Right cardiac atrium (tissue), 5 donors: ENCODE measurements at places on chromosomes 4 and X. TPM values are rescaled to one million over a fixed set of nuclear protein-coding genes. Genes with fewer than 3 reads are reported as not detected.

DNA sequence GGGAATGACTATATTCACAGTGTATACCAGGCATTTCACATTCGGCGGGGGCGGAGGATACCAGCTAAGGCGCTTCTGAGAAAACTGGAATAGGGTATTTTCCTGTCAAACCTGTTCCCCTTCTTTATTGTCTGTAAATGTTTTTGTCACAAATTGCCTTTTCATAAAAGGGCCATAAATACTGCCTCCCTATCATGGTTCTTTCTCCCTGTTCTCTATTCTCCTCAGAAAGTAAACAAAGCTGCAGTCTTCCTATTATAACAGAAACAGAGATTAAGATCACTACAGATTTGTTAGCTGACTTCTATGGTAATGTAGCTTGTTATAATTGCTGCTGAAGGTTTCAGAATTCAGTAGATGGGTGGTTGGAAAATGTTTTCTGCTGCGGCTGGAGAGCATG lies 32.2 kb downstream of the MID2 start:
- DNase-seq = no peak

GRCh38 chrX:47351706-47352105 lies 18.7 kb upstream of the ZNF157 start:
- DNase-seq = no peak

The HSFX4 gene
- total RNA-seq = not detected

DNA sequence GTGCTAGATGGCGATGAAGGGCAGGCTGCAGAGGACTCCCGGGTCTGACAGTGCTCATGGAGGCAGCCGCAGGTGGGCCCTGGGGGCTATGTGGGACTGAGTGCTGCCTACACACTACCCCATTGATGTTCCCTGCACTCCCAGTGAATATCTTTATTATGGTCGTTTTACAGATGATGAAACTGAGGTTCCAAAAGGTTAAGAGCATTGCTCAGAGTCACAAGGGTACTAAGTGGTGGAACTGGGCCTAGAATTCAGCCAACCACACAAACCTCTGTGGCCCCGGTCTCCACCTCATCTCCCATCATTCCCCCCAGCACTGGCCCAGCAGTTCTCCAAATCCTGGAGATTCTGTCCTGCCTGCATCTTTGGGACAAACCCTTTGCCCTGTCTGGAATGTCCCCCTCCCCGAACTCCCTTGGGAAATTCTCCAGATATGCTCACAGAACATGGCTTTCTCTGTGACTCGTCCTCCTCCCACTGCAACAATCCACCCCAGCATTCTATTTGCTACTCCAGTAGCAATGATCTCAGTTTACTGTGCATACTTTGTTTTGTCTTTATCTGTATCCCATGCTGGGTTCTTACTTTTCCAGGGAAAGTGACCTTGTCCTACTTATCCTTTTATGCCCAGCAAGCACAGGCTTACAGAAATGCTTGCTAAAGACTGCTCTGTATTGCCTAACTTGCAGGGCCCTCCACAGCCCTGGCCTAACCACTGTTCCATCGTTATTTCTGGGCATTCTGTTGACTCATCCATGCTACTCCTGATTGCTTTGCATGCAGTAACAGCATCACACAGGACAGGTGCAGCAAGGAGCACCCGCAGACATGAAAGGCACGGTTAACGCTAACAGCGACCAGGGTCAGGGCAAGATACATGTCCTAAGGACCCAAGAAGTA lies 14.0 kb downstream of the PNMA6F start:
- DNase-seq = no peak

The GABRG1 gene
- total RNA-seq = not detected

GRCh38 chrX:47143894-47144625 lies 442 bp downstream of the NDUFB11 start:
- peak; percentile 37 for DNase-seq

DNA sequence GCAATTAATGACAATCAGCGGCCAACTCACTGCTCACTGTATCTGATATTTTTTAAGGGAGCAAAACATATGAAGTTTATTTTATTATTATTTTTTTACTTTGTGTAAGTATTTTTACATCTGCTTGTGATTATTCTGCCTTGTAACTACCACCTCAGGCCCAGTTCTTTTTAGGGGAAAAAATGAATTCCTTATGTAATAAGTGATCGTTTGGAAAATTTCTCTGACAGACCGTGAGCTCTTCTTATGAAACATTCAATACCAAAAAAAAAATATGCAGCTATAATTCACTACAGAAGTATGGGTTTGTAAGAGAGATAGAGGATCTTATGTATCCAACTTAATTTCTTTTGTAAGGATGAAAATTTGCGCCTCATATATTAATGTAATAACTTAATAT lies 33.5 kb upstream of the STOX2 start:
- DNase-seq = no peak

The AKAP17A gene
- 18.9 TPM for total RNA-seq

DNA sequence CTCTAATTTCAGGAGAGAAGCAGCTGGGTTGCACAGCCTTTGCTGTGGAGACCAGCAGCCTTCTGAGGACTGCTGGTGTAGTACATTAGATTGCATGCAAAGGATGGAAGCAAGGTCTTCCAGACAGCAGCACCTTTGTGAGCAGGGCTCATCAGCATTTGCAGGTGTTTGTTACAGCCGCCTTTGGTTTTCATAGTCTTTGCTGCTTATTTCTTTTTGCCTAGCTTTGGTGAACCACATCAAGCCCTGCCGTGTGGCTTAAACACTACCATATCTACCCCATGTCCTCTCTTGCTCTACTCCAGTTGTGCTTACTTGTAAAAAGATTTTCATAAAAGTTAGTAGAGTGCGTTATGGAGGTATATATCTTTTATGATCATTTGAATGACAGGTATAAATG lies 57.5 kb downstream of the MTM1 start:
- DNase-seq = no peak

GRCh38 chr4:38804654-38805295 lies at the start of gene TLR1:
Gene TLR1, minus strand, starts transcription at chr4:38804791. Its CDS starts 5,960 bp downstream, at chr4:38798831.
- no peak for DNase-seq

DNA sequence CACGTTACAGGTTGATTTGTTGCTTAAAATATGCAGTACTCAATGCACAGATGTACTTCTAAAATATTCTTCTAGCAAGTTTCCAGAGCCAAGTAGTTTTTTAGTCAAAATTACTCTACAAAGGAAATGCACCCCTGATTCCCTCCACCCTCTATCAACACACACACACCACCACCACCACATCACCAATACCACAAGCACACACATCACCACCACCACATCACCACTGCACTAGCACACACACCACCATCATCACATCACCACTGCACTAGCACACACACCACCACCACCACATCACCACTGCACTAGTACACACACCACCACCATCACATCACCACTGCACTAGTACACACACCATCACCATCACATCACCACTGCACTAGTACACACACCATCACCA lies 105.2 kb upstream of the FRG1 start:
- no peak for DNase-seq

The SATL1 gene
- total RNA-seq = 0.18 TPM

- DNase-seq = no peak
Observed at GRCh38 chr4:150569384-150569987, 12.5 kb upstream of the MAB21L2 start.

- DNase-seq = peak; percentile 73
Observed at GRCh38 chr4:38387348-38387747, 276.7 kb upstream of the KLF3 start.

DNA sequence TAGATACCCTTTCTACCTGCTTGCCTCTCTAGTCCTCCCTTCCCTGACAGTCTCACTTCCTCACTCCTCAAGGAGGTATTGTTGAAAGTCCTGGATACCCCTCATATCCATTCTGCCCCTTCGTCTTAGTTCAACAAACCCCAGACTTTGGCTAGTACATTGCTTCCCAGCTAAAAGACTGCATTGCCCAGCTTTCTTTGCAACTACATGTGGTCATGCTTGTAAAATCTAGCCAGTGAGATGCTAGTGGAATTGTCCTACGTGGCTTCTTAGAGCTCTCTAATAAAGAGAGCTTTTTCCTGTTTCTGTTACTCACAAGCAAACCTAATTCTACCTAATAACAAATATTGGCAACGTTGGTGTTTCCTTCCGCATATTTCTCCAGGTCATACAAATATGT lies 237.9 kb upstream of the PSAPL1 start:
- DNase-seq = no peak

DNA sequence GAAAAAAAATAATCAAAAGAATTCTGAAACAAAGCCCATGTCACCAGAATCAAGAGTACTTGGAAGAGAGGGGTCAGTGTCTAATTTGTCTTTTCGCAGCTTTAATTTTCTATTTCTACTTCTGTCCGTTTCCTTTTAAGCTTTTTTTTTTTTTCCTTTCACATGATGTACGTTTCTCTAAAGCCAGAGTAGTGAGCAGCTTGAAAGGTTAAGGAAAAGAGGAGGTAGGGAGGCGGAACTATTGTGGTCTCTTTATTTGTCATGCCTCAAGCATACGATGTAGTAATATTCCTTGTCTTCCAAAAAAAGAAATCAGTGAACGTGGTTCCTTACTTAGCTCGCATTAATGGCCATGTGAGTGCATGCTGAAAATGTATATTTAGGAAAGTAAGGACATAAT lies 311.5 kb downstream of the TENM3 start:
- DNase-seq = no peak

The LSM6 gene
- total RNA-seq = 15.0 TPM

GRCh38 chr4:117560329-117560728 lies 474.0 kb upstream of the NDST3 start:
- no peak for DNase-seq

- no peak for DNase-seq
Observed at GRCh38 chrX:12447448-12448064, 309.3 kb downstream of the FRMPD4 start.

The TMEM271 gene
- not detected for total RNA-seq

DNA sequence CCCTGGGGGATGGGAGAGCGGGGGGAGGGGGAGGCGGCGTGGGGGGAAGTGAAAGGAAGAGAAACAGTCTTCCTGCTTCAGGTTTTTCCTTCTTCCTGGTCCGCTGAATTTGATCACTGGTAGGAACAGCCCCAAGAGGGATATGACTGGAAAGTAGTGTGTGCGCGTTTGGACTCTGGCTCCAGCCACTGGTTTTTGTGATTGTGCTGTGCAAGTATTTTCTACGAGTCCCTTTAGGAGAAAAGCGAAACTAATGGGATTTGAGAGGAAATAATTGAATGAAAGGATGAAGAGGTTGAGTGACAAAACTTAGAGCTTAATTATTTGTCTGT lies 836 bp downstream of the PRRG1 start:
- DNase-seq = no peak

DNA sequence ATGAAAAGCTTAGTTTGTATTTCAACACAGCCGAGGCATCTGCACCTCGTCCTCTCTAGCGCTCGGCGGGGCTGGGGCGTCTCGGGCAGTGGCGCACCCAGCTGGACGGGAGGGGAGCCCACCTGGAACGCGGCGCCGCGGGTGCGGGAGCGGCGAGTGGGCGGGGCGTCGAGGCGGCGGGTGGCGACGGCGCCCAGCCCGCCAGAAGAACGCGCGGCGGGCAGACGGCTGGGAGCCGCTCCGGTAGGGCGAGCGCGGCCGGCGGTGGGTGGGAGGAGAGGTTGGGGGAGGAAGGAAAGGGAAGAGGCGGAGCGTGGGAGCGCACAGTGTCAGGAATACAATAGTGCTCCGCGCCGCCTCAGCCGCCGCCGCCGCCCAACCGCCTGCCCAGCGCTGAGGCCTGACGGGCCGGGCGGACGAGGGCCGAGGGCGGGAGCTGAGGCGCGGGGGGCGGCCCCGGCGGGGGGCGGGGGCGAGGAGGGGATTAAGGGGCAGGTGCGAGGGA lies at the start of gene JADE3:
TSS of gene JADE3 (plus strand) at position 324 of the 505 bp plus-strand sequence. CDS start 72,474 bp downstream, outside the sequence.
- peak; percentile 90 for DNase-seq

DNA sequence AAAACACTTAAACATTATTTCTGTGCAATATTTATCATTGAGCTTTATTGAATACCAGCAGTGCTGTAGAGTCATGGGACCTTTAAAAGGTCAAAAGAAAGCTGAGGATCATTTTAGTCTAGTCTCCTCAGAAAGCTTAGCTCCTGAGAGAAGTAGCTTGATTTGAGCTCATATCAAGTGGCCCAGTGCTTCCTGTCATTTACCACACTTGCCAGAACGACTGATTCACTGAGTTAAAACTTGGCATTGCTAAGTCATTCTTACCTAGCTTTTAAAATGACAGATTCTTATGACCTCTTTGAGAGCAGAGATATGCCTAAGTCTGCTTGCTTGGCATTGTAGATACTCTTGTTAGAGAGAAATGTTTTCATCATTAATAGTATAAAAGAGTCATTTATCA lies 15.2 kb downstream of the SEPTIN11 start:
- DNase-seq = no peak

DNA sequence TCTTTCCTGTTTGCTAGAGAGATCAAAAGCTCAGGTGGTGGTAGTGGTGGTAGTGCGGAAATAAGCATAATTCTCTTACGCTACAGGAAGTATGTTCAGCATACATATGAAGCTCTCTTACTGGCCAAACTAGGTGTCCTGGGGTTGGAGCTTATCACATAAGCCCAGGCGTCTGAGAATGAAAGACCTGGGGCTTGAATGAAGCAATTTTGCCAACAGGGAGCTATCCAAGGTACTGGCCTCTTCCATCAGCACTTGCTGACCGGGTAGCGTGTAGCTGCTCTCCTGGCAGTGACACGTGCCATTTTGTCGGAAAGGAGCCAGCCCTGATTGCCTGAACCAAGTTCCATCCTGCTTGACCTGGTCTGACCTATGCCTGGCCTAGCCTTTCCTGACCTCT lies 65.9 kb upstream of the HPF1 start:
- DNase-seq = no peak

GRCh38 chr4:77493829-77494551 lies 111.6 kb upstream of the CXCL13 start:
- no peak for DNase-seq

- no peak for DNase-seq
Observed at GRCh38 chrX:69388526-69388925, 115.6 kb upstream of the NALF2 start.

GRCh38 chr4:80073473-80074008 lies 512 bp upstream of the ANTXR2 start:
- DNase-seq = no peak
